Suprapubic skin (tissue), 4 donors: ENCODE measurements at places on chromosomes 16 and 17.

GRCh38 chr17:49570540-49571242 is 5.0 kb upstream of the NXPH3 start:
- H3K4me3 ChIP-seq = no peak overlapping the region
- no peaks in the 10 kb centered on the region for H3K36me3 ChIP-seq
- H3K4me1 ChIP-seq = peaks cover 57% of the 10 kb centered on the region
- no peak for DNase-seq
- no peaks in the 10 kb centered on the region for H3K27me3 ChIP-seq

DNA sequence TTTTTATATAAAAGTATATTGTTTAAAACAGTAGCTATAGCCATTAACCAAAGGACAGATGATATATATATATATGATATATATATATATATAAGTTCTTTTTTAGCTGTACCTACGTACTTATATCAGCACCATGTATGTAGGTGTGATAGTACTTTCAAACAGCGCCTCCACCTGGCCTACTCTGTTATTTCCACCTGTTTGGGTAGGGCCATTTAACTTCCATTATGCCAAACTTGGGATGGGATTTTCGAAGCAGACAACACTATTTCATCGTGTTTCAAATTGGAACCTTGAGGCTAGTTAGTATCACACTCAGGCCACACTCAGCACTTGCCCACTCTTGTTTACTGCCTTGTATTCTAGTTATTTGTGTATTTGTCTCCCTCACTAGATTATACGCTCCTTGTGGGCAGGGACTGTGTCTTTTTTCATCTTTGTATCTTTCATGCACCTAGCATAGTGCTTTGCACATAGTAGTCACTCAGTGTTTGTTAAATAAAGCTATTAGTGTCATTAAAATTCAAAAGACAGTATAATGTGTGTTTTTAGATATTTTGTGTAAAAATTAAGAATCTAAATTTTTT is 11.8 kb upstream of the CLTC start:
- no peaks in the 10 kb centered on the region for H3K4me1 ChIP-seq
- H3K27ac ChIP-seq = no peak overlapping the region

DNA sequence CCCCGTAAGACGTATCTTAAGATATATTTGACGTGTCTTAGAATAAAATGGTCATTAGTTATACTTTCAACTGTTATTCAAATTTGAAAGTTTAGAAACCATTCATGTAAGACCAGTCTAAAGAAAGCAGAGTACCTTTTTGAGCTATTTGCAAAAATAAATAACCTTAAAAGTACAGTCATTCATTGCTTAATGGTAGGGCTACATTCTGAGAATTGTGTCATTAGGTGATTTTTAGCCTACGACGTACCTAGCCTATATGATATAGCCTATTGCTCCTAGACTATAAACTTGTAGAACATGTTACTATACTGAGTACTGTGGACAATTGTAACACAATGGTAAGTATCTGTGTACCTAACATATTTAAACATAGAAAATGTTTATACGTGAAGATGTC is 139.2 kb downstream of the PHKB start:
- H3K27me3 ChIP-seq = no peaks in the 10 kb centered on the region
- no peak overlapping the region for H3K27ac ChIP-seq
- H3K4me1 ChIP-seq = no peaks in the 10 kb centered on the region
- DNase-seq = no peak
- H3K4me3 ChIP-seq = no peak overlapping the region
- H3K36me3 ChIP-seq = peaks cover 16% of the 10 kb centered on the region

GRCh38 chr17:68458260-68459036 is 1.2 kb upstream of the WIPI1 start:
- H3K36me3 ChIP-seq = no peaks in the 10 kb centered on the region
- H3K27me3 ChIP-seq = no peaks in the 10 kb centered on the region
- peak overlapping the region; percentile 72 for H3K4me3 ChIP-seq
- peak overlapping the region; percentile 84 for H3K27ac ChIP-seq
- DNase-seq = no peak
- peaks cover 73% of the 10 kb centered on the region for H3K4me1 ChIP-seq

DNA sequence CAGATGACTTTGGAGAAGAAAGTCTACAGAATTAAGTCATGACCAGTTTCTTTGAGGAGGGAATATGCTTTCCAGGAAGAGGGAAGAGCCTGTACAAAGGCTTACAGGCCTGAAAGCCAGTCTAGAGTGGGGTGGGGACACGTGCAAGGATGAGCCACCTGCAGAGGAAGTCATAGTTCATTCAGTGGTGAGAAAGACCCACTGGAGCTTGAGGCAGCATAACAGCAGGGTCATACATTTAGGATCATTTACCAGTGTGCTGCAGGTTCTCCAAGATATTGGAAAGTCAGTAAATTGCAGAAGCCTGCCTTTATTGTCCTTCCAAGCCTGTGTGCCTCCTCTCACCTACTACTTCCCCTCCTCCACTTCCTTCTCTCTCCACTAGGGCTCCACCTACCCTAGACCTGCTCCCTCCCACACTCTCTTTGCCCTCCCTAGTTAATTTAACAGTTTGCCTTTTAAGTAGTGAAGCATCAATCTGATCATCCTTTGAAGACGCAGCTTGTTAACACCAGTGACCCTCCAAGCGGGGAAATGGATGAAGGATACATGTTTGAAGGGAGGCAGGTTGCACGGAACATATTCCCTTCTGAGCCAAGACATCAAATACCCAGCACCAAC is 40.2 kb downstream of the CDRT15 start:
- no peak overlapping the region for H3K27ac ChIP-seq
- H3K4me3 ChIP-seq = no peak overlapping the region
- no peak for DNase-seq

GRCh38 chr17:59846394-59847165 is 46.2 kb downstream of the TUBD1 start:
- peak overlapping the region; percentile 97 for H3K27ac ChIP-seq
- no peaks in the 10 kb centered on the region for H3K36me3 ChIP-seq
- H3K27me3 ChIP-seq = no peaks in the 10 kb centered on the region

- H3K36me3 ChIP-seq = peaks cover 68% of the 10 kb centered on the region
- no peak overlapping the region for H3K27ac ChIP-seq
- no peaks in the 10 kb centered on the region for H3K27me3 ChIP-seq
Observed at GRCh38 chr17:10683853-10684252, 13.5 kb downstream of the SCO1 start.

DNA sequence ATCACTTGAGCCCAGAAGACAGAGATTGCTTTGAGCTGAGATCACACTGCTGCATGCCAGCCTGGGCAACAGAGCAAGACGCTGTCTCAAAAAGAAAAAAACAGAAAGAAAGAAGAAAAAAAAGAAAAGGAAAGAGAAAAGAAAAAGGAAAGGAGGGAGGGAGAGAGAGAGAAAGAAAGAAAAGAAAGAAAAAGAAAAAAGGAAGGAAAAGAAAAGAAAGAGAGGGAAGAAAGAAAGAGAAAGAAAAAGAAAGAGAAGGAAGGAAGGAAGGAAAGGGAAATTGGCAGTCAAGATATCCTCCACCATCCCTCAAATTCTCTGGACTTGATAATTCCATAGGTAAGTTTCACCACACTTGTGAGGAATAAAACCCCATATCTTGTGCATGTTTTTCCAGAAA is 71.4 kb upstream of the WSB1 start:
- H3K27me3 ChIP-seq = no peaks in the 10 kb centered on the region
- H3K27ac ChIP-seq = no peak overlapping the region
- no peak for DNase-seq
- H3K4me3 ChIP-seq = no peak overlapping the region

- H3K27ac ChIP-seq = no peak overlapping the region
- peaks cover 12% of the 10 kb centered on the region for H3K4me1 ChIP-seq
- DNase-seq = no peak
Observed at GRCh38 chr17:44910231-44911106, 4.8 kb downstream of the GFAP start.

DNA sequence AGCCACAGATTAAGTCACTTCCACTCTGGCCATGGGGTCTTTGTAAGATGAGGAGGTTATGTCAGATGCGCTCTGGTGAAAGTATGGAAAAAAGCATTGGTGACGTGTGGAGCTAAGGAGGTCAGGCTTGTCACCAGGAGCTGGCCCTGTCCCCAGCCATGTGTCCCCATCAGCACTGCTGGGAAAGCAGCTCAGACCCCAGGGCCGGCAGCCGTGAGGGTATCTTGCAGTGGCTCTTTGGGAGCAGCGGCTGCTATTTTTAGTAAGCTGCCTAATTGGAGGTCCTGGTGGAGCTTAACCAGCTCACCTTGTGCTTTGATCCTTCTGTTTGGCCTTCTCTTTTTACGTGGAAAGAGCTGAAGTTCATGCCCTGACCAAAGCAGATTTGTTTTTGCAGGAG is 60.9 kb downstream of the MPRIP start:
- H3K36me3 ChIP-seq = no peaks in the 10 kb centered on the region
- H3K4me1 ChIP-seq = peaks cover 46% of the 10 kb centered on the region
- DNase-seq = no peak
- no peaks in the 10 kb centered on the region for H3K27me3 ChIP-seq

- H3K27me3 ChIP-seq = no peaks in the 10 kb centered on the region
- no peaks in the 10 kb centered on the region for H3K36me3 ChIP-seq
- peak overlapping the region; percentile 78 for H3K4me3 ChIP-seq
- peaks cover 56% of the 10 kb centered on the region for H3K4me1 ChIP-seq
Observed at GRCh38 chr17:17970699-17971430, 1.3 kb downstream of the TOM1L2 start.

GRCh38 chr16:72974142-72974769 is 73.7 kb downstream of the ZFHX3 start:
- H3K27me3 ChIP-seq = no peaks in the 10 kb centered on the region
- H3K36me3 ChIP-seq = no peaks in the 10 kb centered on the region
- no peak for DNase-seq
- no peak overlapping the region for H3K27ac ChIP-seq

DNA sequence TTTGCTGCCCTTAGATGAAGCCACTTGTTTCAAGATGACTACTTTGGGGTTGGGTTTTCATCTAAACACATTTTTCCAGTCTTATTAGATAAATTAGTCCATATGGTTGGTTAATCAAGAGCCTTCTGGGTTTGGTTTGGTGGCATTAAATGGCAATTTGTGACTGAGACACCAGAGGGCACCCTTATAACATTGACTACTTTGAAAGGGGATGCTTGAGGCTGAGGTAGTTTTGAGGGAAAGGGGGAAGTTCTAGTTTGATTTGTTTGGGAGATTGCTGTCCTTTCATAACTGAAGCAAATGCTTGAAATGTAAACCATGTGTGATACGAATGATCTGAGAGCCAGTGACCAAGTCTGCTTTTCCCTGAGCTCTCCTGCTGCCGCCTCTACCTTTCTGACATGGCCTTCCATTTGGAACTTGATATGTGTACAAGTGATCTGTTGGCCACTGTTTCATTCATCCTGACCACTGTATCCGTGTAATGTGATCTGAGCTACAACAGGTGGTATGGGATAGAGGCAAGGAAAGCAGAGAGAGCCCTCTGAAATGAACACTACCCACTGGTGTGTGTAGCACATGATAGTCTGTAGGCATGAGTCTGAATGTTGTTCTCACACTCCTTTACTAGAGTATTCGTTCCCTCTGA is 5.8 kb upstream of the RARA start:
- no peaks in the 10 kb centered on the region for H3K36me3 ChIP-seq
- no peak overlapping the region for H3K27ac ChIP-seq
- no peak overlapping the region for H3K4me3 ChIP-seq
- H3K27me3 ChIP-seq = no peaks in the 10 kb centered on the region
- H3K4me1 ChIP-seq = peaks cover 44% of the 10 kb centered on the region

- no peak overlapping the region for H3K4me3 ChIP-seq
- peaks cover 5% of the 10 kb centered on the region for H3K4me1 ChIP-seq
- H3K36me3 ChIP-seq = peaks cover 36% of the 10 kb centered on the region
- DNase-seq = no peak
Observed at GRCh38 chr17:3870871-3871306, 22.0 kb downstream of the CAMKK1 start.

- no peaks in the 10 kb centered on the region for H3K36me3 ChIP-seq
- H3K4me3 ChIP-seq = no peak overlapping the region
- H3K27ac ChIP-seq = no peak overlapping the region
- no peaks in the 10 kb centered on the region for H3K27me3 ChIP-seq
- peaks cover 11% of the 10 kb centered on the region for H3K4me1 ChIP-seq
- no peak for DNase-seq
Observed at GRCh38 chr17:67431249-67432015, 54.4 kb downstream of the PITPNC1 start.

- H3K36me3 ChIP-seq = peaks cover 42% of the 10 kb centered on the region
- no peak overlapping the region for H3K4me3 ChIP-seq
- peaks cover 50% of the 10 kb centered on the region for H3K4me1 ChIP-seq
- H3K27ac ChIP-seq = peak overlapping the region; percentile 59
- no peaks in the 10 kb centered on the region for H3K27me3 ChIP-seq
Observed at GRCh38 chr16:21162661-21163151, 4.2 kb downstream of the LDAF1 start.

DNA sequence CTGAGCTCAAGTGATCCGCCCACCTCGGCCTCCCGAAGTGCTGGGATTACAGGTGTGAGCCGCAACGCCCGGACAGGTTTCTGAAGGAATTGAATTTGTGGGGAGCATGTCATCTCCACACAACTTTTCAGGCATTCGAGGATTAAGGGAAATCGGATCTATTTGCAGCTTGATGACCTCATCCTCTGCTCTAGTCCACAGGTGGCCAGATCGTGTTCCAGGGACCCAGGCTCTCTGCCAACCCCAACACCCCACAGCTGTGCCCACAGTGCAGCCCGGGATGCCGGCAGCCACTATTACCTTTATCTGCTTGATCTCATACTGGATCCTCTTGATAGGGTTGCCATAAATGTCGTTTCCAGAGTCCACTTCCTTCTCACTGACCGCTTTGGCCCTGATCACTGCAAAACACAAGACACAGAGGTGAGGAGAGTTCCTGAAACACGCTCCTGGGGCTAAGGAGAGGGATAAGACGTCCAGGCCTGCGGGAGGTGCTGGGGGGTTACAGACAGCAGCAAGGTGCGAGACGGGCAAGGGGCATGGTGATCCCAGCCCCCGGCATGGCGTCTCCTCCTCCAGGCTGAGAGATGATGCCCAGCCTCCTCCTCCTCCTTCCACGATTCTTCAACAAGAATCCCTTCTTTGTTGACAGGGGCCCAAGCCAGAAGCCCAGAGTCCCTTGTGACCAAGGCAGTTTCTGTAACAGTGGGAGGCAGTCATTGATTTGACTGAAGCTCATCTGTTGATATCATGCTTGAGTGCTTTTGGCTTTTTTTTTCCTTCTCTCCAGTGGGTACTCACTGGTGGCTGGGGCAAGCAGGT is 29.3 kb downstream of the CEP295NL start:
- peaks cover 42% of the 10 kb centered on the region for H3K36me3 ChIP-seq
- peaks cover 36% of the 10 kb centered on the region for H3K4me1 ChIP-seq
- no peak for DNase-seq
- no peaks in the 10 kb centered on the region for H3K27me3 ChIP-seq

GRCh38 chr16:60064026-60064425 is 1329.9 kb upstream of the GOT2 start:
- no peaks in the 10 kb centered on the region for H3K4me1 ChIP-seq
- no peak for DNase-seq
- H3K27me3 ChIP-seq = no peaks in the 10 kb centered on the region
- H3K36me3 ChIP-seq = no peaks in the 10 kb centered on the region
- no peak overlapping the region for H3K27ac ChIP-seq

GRCh38 chr16:59707436-59708226 is 973.5 kb upstream of the GOT2 start:
- H3K27ac ChIP-seq = no peak overlapping the region
- no peak for DNase-seq
- H3K4me1 ChIP-seq = no peaks in the 10 kb centered on the region
- H3K36me3 ChIP-seq = no peaks in the 10 kb centered on the region

GRCh38 chr17:32865141-32865540 is 11.8 kb downstream of the MYO1D start:
- no peak overlapping the region for H3K4me3 ChIP-seq
- no peak overlapping the region for H3K27ac ChIP-seq
- no peak for DNase-seq
- H3K27me3 ChIP-seq = no peaks in the 10 kb centered on the region
- no peaks in the 10 kb centered on the region for H3K36me3 ChIP-seq
- peaks cover 16% of the 10 kb centered on the region for H3K4me1 ChIP-seq

- H3K4me3 ChIP-seq = no peak overlapping the region
- H3K27me3 ChIP-seq = peaks cover 10% of the 10 kb centered on the region
- no peak overlapping the region for H3K27ac ChIP-seq
- H3K4me1 ChIP-seq = peaks cover 26% of the 10 kb centered on the region
- no peaks in the 10 kb centered on the region for H3K36me3 ChIP-seq
Observed at GRCh38 chr17:48006936-48007709, 30.5 kb downstream of the COPZ2 start.
